NCI-H446 treated with DMSO at 0.1 percent for 48 hours (cell line): ENCODE measurements at places on chromosomes 5 and 9.

DNA sequence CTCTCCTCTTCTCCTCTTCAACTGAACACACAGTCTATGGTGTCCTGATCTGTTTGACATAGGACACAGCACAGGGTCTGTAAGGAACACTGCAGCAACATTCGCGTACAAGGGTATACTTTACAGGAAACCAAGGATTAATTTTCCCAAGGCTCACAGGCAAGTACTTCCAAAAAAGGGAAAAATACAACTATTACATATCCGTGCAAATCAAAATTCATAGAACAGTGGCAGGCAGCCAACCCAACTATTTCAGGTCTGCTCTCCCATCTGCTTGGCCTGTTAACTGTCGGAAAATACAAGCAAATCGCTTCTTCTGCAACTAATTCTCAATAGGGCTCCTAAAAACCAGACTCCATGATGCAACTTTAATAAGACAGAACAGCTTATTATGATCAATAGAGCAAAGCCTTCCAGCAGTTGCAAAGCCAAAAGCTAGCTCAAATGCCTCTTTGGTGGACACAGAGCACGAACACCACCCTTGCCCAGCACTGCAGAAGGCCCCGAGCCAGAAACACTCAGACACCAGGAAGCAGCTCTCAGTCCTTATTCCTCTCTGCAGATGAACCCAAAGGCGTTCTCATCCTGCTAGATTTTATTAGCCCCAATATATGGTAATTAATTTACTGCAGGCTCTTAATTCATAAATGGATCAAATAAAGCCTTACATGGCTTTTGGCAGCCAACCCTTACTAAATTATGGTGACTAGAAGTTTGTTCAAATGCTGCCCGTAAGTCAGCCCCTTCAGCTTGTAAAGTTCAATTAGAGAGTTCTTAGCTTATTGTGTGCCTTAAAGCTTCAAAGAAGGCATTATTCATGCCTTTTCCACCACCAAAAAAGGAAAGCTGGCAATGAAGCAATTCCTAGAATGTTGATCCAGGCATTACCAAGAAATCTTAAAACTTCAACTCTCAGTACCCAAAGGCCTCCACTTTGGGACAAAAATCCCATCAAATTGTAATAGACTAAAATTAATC, 68.8 kb downstream of the ZNF608 start:
- peak; percentile 97 for DNase-seq

- no peak for DNase-seq
These were observed 11.1 kb downstream of the TRIM14 start for GRCh38 chr9:98107926-98108325.

DNA sequence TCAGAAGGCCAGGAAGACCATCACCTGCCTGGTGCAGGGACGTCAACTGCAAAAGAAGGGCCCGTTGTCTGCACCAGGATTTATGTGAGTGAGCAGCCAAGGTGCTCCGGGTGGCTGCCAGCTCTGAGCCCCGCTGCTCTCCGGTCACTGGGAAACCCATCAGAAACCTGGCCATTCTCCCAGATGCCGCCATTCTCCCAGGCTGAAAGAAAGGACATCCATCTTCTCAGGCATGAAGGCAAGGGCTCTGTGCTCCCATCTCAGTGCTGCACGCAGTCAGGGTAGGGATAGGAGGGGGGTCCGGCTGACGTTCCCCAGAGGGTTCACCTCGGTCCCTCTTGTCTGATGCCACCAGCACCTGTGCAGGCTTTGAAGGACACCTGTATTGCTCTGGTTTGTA, 158.4 kb downstream of the ERCC6L2 start:
- DNase-seq: no peak

- DNase-seq: no peak
These were observed 5.8 kb downstream of the POU4F3 start for GRCh38 chr5:146344155-146345118.

GRCh38 chr5:2192496-2192895, 309.8 kb upstream of the IRX4 start:
- DNase-seq: no peak

DNA sequence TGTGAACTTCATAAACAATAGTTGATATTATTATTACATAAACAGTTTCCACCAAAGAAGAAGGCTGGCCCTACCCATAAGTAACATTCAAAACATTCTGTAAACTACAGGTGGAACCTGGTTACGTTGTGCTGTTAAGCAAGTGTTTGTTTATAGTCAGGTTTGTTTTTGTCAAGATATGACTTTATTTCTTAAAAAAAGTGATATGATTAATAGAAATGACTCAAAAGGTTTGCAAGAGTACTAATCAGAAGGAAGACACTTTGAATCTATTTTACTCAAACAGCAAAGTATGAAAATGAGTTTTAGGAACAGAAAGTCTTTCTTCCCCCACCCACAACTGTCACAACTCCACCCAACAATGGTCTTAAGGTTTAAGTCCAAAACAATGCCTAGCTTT, 220.8 kb downstream of the PLK2 start:
- DNase-seq: no peak

DNA sequence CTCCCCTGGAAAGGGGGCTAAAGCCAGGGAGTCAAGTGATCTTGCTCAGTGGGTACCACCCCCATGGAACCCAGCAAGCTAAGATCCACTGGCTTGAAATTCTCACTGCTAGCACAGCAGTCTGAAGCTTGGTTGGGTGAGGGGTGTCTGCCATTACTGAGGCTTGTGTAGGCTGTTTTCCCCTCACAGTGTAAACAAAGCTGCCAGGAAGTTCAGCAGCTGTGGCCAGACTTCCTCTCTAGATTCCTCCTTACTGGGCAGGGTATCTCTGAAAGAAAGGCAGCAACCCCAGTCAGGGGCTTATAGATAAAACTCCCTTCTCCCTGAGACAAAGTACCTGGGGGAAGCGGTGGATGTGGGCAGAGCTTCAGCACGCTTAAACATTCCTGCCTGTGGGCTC, 17.1 kb upstream of the EPB41L4A start:
- no peak for DNase-seq

- no peak for DNase-seq
These were observed 254.2 kb downstream of the CWC27 start for GRCh38 chr5:65022932-65023331.

DNA sequence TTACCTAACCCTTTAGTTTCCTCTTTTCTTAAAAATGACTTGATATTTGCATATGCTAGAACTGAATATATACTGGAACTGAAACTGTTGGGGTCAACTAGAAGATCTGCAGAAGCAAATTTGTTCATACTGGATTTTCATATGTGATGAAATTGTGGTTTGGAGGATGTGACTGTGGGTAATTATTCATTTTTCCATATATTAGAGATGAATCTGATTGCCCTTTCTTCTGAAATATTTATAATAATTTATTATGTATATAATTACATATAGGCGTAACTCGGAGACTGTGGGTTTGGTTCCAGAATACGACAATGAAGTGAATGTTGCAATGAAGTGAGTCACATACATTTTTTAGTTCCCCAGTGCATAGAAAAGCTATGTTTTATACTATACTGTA, 149.1 kb downstream of the ATP10B start:
- DNase-seq: no peak

- DNase-seq: no peak
These were observed 3.9 kb downstream of the NR2F1 start for GRCh38 chr5:93586736-93587596.

DNA sequence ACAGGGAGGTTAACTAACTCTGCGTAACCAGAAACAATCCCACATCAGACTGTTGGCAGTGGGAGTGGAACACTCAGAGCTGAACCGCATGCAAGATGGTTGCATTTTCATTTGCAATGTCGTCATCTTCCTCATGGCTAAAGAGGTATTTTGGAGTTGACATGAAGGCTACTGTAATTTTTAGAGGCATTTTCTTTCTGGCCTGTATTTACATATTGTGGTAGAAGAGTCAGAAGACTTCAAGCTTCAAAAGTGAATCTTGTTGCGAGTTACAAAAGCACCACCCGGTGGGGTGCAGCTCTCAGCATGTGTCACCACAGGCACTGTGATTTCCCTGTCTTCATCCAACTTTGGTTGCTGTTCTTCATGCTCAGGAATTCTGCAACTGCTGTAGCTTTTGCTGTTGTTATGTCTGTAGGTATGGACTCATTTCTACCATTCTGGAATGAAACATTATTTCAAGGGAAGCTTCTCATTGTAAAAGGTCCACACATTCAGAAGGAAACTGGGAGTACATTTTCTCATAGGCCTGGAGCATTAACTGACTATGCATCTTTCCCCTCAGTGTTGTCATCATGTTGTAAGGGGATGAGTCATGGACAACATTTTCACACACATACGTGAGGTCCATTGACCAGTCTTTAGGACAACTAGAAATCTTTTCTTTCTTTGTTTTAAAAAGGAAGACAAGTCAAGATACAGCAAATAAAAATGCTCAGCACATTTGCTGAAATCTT, 35.4 kb upstream of the GDNF start:
- DNase-seq: no peak

DNA sequence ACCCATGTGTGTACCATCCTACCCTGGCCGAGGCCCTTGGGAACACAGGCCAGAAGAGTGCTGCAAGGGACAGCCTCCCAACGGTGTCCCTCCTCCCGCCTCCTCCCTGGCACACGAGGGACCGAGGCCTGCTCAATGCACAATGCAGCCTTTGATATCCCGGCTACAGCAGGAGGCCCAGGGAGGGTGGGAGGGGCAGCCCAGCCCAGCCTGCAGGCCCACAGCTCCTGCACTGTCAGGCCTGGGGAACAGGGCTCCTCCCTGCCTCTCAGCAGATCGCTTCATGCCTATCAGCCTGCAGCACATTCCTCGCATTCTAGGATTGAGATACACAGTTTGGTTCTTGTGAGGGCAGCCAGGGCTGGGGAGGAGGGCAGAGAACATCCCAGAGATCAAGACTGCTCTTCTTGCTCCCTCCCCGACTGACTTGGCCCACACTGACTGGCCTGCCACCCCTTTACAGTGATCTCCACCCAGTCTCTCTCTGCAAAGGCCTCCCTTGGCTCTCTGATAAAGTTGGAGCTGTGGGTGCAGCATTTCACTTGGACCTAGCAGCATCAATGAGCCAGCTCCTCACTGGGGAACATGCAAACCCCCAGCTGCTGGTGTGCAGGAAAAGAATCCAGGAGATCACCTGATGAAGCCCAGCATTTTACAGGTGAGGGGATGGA, at the start of gene SH3TC2:
SH3TC2 (minus strand) TSS at position 46 of the 671 bp plus-strand sequence; CDS start at position 6, 40 bp downstream.
- no peak for DNase-seq

DNA sequence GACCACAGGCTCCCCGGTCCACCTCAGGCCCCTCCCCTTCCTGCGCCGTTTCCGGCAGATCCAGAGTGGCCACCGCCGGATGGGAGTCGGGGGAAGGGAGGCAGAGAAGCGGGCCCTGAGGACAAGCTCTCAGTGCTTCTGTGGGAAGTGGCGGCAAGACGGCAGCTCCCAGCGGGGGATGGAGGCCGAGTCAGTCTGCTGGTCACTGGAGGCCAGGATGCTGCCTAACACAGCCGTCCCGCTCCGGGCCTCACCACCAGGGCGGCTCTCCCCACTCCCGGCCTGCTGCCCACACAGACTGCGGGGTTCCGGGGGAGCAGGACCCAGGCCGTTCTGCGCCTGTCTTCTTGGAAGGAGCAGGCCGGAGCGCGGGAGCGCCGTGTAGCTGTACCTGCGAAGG, 31.4 kb downstream of the FXN start:
- DNase-seq: no peak

DNA sequence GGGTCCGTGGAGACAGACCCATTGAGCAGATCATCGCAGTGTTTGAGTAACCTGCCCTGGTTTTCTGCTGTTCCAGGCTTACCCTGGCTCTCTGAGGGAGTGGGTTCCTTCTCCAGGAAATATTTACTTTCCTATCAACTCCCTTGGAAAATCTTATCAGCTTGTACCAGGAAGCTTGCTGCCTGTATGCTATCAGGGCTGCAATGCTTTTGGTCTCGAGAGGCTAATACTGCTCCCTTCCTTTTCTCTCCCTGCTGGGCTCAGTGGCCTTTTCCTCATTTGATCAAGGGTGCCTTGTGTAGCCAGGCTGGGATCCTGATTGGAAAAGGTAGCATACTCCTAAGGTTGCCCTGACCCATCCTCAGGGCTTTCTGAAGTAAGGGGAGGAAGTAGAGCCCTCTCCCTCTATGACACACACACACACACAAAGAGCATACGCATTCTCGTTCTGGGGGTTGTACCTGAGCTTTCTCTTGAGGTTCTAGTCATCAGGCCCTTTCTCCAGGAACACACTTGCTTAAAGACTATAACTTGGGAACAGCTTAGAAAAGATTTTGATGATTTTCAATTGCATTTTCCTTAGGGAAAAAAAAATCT, 41.6 kb downstream of the CYSTM1 start:
- DNase-seq: no peak

GRCh38 chr5:56148453-56148971, 84.6 kb downstream of the ANKRD55 start:
- no peak for DNase-seq

- no peak for DNase-seq
These were observed 150.5 kb downstream of the ARL15 start for GRCh38 chr5:54159893-54160195.

DNA sequence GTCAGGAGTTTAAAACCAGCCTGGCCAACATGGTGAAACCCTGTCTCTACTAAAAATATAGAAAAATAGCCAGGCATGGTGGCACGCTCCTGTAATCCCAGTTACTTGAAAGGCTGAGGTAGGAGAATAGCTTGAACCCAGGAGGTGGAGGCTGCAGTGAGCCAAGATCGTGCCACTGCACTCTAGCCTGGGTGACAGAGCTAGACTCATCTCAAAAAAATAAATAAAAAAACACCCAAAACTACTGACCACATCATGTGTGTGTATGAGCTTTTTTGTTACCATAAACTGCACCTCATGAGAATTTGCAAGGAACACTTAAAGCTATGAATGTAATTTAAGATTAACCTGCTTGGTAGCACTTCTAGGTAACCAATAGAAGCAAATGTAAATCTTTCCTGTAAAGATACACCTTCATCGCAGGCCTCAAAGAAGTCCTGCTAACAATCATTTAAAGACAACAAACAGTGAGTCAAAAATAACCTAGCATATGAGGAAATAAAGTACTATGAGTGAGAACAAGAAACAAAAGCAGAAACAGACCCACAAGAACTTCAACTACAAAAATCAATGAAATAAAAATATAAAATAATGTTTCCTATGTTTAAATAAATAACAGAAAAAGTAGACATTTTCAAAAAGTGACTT, 13.0 kb downstream of the SLC38A9 start:
- DNase-seq: no peak

GRCh38 chr5:159211729-159212174, 2.4 kb upstream of the RNF145 start:
- no peak for DNase-seq

DNA sequence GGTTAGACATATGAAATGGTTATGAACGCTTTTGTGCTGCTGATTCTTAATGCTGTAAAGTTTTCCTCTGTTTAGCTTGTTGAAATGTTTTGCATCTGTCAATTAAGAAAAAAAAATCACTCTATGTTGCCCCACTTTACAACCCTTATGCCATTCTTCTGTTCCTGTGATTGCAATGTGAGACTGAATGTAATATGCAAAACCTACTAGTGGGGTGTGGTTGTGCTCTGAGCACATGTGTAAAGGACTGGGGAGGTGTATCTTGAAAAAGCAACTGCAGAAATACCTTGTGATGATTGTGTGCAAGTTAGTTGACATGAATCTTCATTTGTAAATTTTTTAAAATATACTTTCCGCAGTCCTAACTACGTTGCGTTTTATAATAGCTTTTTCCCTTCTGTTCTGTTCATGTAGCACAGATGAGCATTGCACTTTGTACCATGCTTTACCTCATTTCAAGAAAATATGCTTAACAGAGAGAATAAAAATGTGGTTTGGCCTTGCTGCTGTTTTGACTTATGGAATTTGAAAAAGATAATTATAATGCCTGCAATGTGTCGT, 357.0 kb upstream of the PIK3R1 start:
- no peak for DNase-seq

- DNase-seq: no peak
These were observed 184.6 kb downstream of the AP3B1 start for GRCh38 chr5:78109891-78110324.
